NCI-H2107 (cell line): ENCODE measurements at places on chromosomes 16 and 17.

DNA sequence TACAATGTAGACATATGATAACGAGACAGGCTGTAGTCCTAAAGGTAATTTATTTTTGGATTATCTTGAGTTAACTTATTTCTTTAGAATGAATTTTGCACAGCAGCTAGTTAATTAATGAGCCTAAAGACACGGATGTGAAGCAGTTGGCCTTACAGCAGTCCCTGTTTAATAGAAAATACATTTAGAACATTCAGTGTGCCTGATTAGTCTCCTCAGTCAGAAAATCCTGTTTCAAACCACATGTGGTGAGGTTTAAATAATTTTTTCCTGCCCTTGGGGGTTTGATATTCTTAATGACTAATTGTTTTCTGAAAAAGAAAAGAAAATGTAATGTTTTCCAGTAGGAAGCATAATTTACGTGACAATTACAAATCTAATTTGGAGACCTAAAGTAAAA is 494.2 kb upstream of the CDH8 start:
- no peak for DNase-seq

DNA sequence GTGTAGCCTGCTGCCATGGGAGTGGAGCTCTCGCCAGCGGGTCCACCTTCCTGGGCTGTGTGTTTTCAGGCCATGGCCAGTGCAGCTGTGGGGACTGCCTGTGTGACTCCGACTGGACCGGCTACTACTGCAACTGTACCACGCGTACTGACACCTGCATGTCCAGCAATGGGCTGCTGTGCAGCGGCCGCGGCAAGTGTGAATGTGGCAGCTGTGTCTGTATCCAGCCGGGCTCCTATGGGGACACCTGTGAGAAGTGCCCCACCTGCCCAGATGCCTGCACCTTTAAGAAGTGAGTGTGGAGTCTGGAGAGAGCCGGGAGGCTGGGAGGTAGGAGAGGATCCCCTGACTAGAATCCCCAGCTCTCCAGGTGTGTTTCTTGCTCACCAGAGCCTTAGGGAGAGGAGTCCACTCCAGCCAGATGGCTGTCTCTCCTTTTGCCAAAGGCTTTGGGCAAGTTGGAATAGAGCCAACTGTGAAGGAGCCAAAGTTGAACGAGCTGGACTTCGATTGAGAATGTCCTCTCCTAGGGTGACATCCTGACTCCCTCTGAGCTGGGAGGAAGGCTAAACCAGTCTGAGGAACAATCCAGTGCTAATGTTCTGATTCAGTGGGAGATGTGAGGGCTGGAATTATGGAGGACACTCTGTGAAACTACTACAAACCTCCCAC is 24.4 kb upstream of the EFCAB13 start:
- DNase-seq: no peak

DNA sequence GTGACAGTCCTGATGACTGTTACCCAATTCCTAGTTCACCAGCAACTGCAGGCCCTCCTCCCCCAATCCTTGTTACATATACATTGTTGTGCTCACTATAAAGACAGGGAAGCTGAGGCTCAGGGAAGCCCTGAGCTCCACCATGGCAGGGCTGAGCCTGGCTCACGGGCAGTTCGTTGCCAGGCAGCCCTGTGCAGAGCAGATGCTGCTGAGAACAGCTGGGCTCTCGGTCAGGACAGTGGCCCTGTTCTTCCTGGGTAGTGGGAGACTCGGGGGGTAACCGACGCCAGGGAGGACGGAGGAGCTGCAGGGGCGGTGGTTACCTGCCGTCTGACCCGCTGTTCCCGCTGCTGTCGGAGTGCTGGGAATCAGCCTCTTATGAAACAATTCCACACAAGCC is 80.9 kb upstream of the ZNF469 start:
- no peak for DNase-seq

DNA sequence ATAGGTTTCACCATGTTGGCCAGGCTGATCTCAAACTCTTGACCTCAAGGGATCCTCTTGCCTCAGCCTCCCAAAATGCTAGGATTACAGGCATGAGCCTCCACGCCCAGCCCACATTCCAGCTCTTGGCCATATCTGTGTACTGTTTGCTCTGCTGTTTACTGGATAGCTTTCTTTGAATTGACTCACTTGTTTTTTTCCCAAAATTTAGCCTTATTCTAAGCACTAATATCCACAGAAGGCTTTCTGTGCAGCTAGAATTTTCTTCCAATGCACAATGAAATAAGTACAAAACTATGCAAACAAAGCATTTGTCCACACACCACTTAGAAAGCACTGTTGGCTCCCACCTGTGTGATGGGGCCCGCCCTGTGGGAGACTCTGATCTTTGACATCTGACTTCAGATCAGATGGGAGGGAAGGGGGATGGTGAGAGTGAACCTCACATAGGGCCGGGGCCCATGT is 72.2 kb downstream of the CLEC16A start:
- no peak for DNase-seq

DNA sequence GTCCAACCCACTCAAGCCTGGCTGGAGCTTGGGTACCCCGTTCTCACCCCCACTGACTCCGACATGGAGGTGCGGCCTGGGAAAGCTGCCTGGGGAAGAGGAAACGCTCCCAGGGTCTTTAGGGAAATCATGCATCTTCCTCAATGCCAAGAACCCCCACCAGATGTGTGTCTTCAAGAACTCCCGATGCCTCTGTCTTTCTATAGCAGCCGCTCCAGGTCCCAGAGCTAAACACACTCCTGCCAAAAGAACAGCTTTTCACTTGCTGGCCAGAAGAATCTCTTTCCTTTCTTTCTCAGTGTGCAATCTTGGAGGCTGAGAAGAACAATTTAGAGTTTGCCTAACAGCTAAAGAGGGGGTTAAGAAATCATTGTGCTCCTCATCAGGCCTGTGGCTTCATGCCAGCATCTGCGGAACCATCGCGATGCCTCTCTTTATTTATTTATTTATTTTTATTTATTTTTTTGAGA is 41.1 kb upstream of the MTSS2 start:
- no peak for DNase-seq

DNA sequence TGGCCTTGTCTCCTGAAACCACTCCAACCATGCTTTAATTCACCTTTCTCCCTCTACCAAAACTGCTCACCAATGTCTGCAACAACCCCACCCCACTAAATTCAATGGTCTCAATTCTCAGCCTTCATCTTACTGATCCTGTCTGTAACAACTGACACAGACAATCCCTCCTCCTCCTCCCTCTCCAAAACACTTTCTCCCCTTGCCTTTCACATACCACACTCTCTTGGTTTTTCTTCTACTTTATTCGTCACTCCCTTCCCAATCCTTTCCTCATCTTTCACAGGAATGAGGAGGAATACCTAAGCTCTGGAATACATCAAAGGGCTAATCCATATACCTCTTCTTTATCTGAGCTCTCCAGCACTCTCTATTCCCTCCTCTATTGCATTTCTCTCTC is 65.4 kb downstream of the STH start:
- no peak for DNase-seq

DNA sequence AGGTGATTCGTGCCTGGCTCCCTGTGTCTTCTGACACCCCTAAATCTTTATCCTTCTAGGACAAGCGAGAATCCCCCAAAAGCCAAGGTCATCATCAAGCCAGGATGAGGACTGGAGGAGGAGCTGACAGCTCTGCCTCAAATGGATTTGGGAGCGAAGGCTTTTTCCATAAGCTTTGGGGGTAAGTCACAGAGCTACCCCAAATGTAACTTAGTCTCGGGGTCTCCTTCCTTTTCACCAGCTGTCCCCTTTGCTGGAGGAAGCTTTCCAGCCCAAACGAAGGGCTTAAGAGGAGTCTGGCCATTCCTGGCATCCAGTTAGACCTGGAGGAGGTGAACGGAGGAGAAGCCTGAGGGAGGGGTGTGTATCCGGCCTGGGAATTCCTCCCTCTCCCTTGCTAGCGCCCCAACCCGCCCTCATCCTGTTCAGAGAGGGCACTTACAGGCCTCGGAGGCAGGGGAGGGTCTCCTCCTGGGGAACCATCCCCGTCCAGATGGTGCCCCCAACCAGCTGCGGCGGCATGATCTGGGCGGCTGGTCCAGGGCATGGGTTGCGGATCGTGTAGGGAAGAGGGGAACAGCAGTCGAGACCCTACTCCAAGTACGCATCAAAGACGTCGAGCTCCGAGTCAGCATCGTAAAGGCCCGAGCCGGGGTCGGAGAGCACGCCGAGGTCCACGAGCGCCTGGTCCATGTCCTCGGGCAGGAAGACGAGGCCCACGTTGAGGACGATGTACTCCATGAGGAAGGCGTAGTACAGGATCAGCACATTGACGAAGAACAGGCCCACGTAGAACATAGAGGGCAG is 938 bp downstream of the DEXI start:
- DNase-seq: no peak

GRCh38 chr16:69340095-69340644 is 598 bp downstream of the NIP7 start:
- DNase-seq: no peak
